BJ (cell line): ENCODE measurements at places on chromosomes 2 and 18.

GRCh38 chr18:47507651-47508050 is 256.2 kb upstream of the SKOR2 start:
- no peak for DNase-seq

DNA sequence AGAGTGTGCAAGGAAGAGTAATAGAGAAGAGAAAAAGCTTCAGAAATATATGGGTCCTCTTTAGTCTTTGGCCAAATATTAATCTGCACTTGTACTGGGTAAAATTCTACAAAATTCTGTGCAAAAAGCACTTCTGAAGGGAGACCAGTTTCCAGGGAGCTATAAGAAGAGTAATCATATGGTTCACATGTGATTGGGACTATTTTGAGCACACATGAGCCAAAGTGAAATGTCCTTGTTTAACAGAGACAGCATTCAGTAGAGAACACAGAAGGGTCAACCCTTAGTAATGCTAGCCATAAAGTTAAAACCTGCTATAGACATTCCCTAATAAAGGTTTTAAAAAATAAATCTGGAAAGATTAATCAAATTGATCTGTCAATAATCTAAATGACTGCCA is 49.3 kb upstream of the ACVR1C start:
- no peak for DNase-seq

DNA sequence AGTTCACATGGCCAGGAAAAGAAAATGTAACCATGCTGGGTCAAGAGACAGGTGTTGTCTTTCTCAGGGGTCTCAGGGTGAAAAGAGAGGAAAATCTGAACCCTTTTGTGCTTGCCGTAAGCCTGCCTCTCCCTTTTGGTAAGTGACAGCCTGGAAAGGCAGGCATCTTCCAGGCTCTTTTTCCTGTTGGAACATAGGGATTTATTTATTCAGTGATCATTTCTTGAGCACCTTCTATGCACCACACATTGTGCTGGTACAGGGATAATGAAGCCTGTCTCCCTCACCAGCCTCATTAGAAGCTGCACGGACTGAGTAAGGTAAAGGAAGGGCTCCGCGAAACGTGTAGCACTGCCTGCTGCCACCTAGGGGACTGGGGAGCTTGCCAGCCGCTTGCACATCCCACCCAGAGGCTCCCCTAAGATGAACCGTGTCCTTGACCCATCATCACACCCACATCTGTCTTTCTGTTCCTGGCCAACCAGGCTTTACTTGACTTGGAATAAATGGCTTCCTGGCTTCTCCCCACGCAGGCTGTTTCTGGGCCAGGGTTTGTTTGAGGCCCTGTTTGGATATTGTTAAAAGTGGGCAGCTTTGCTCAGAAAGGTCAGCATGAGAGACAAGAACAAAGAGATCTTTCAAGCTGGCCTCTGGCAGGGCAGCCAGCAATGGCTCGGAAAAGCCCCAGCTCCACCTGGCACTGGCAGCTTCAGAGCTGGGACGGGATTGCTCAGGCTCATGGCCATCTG is 73.3 kb upstream of the MCFD2 start:
- no peak for DNase-seq

DNA sequence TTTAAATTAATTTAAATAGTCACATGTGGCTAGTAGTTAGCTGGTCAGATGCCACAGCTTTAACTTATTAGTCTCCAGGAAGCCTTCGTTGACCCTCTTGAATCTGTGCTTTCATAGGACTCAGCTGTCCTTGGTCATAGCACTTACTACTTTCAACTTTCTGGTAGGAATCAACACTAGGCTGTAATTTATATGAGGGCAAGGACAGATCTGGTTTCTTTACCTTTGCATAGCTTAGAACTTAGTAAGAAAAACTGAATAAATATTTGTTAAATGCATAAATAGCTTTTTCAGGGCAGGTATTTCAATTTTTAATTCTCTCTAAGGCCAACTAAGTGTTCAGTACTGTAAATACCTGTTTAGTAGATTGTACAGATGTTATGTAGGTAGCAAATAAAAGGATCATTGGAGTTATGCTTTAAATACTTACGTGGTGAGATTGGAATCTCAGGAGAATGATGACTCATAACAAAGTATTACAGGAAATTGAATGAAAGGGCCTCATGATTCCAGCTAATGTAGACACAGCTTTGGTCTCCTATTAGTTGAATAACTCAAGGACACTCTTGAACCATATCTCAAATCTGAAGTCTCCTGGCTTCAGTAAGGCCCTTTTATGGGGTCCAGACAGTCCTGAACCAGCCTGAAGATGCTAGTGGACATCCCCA is 2.6 kb downstream of the CLIP4 start:
- DNase-seq = no peak

- peak; percentile 94 for DNase-seq
Observed at GRCh38 chr2:71889759-71890684, 257.6 kb downstream of the CYP26B1 start.

DNA sequence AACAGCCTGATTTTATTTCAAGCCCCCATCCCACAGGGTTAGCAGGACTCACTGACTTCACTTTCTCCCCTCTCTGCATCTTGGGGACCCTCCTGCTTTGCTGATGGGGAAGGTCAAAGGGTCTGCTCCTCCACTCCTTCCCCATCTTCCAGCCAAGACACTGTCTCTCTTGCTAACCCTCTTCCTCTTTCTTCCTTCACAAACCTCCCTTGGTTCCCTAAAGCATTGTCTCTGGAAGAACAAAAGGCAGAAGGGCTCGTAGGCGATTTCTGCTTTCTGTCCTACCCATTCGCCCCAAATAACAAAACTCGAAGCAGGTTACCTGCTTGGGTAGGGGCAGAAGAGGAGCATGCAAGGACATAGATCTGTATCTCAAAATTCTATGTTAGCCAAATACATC is 5.5 kb upstream of the SLC4A3 start:
- DNase-seq = no peak

GRCh38 chr18:56709463-56709862 is 58.3 kb downstream of the WDR7 start:
- peak; percentile 44 for DNase-seq

DNA sequence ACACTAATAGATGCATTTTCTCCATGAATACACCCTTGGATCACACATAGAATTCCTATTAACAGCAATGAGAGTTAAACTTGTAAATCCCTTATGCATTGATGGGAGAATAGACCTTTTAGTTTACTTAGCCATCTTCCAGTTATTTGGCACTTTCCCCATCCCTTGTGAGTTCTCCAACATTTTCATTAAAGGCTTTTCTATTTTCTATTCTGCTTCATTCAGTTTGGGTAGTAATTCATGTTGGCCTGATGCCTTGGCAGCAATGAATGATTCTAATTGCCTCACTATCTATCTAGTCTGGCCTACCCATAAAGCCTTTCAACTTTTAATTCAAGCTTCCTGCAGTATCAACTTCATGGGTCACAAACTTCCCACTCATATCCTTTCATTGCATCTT is 32.3 kb downstream of the TBR1 start:
- DNase-seq = no peak

GRCh38 chr2:237448171-237448570 is 34.2 kb upstream of the COL6A3 start:
- DNase-seq = no peak

GRCh38 chr2:174145827-174146226 is 102.5 kb downstream of the OLA1 start:
- DNase-seq = no peak

DNA sequence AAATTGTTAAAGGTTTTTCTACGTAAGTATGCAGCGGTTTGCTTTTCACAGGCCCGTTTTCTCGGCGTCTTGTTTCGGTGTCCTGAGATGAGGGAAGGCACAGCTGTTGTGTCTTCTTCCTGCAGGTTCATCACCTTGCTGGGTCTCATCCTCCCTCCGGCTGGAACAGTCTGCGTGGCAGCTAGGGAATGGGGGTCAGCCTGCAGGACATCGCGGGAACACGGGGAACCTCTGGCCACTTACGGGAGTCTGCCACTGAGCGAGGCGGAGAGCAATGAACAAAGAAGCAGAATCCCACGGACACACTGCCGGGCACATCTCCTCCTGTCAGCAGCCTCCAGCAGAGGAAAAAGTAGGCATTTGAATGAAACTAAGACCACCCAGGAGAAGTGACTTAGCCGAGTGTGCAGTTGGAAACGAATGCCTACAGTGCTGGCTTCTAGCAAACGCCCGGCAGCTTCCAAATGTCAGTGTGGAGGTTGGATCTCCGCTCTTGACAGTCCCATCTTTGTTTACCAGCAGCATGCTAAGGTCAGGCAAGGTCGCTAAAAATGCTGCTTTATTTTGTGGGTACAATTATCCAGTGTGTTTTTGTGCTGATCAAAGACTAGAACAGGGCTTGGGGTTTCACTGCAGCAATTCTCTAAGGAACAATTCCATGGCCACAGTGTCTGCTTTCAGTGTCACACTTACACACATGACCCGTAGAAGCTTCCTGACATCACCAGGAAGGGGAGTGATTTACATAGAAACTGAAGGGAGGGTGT is 109.8 kb upstream of the SEC11C start:
- no peak for DNase-seq

DNA sequence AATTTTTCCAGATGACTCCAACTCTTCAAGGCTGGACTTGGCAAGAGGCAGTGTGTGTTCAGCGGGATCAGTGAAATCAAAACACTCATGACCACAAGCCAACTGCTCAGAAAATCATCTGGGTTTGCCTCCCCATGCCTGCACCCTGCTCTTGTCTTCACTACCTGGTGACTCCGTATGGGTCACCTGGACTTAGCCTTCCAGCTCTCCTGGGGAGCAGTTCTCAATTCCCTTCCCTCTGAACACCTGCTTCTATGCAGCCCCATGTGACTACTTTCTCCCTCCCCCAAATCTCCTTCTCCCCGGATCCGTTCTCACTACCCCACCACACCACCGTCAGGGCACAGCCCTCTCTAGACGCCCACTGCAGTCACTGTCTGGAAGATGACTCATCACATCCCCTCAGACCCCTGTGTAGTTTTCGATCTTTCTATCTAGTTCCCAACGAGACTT is 130.2 kb upstream of the ID2 start:
- no peak for DNase-seq

DNA sequence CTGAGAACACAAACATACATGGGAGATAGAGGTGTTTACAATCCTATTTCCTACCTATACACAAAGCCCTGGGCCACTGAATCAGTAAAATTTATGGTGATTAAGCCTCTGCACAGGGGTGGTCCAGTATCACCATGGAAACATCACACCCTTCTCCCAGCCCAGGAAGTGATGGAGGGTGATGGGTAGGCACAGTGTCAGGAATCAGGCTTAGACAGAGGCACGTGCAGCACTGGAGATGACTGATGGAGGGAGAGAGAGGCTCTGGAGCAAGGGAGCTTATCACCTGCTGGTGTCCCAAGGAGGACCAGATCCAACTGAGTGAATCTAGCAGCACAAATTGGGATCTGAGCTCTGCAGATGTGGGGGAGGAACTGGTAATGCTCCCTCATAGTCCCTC is 117.2 kb downstream of the RPIA start:
- DNase-seq = no peak

DNA sequence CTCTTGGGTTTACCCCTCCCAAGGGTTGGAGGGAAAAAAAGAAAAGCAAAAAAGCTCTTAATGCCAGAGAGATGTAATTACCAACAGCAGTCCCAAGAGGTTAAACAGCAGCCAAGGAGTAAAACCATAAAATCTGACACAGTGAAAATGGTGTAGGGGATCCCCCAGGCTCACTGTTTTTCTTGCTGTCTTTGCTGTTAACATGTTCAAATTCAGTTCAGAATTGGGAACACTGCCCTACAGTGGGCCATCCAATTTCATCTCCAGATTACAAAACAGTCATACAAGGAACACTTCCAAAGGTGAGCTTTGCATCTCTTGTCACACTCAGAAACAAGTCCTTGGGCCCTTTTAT is 54.5 kb downstream of the PLEKHM3 start:
- DNase-seq = no peak

GRCh38 chr2:178204977-178205376 is 10.7 kb downstream of the OSBPL6 start:
- no peak for DNase-seq

GRCh38 chr2:64453770-64454385 is at the start of gene LGALSL:
TSS of gene LGALSL (plus strand) at chr2:64454162. CDS start at chr2:64454546, 384 bp downstream.
- DNase-seq = no peak

DNA sequence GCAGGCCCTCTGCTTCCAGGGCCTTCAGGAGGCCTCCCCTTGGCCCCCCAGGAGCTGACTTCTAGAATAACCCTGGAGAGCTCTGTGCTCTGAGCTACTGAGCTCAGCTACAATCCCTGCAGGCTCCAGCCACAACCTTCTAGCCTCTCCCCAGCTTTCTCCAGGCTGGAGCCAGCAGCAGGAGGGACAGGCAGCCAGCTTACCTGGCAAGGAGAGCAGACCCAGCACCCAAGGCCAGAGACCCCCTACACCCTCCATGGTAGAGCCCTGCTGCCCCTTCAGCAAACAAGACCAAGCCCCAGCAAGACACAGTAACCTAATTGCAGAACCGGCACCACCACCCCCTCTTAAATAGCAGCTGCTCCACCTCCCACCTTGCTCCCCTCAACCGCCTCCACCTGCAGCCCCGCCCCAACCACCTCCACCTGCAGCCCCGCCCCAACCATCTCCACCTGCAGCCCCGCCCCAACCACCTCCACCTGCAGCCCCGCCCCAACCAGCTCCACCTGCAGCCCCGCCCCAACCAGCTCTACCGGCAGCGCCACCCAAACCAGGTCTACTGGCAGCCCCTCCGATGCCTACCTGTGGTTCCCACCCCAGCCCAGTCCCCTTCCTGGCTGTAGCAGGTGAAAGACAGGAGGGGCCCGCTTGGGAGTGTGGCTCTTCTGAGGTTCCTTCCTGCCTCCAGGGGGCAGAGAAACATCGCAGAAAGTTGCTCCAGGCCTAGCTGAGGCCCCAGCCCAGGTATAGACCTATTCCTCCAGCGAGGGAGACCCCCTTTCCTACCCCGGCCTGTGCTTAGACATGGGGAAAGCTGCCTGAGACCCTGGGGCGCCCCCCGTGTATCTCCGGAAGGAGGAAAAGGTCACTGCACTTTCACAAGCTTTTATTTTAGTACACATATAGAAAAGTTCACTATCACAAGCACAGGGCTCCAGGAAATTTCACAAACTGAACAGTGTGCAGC is at the start of gene ASTL:
ASTL (minus strand) TSS at position 324 of the 967 bp plus-strand sequence; CDS start at position 258, 66 bp downstream.
- DNase-seq = no peak

DNA sequence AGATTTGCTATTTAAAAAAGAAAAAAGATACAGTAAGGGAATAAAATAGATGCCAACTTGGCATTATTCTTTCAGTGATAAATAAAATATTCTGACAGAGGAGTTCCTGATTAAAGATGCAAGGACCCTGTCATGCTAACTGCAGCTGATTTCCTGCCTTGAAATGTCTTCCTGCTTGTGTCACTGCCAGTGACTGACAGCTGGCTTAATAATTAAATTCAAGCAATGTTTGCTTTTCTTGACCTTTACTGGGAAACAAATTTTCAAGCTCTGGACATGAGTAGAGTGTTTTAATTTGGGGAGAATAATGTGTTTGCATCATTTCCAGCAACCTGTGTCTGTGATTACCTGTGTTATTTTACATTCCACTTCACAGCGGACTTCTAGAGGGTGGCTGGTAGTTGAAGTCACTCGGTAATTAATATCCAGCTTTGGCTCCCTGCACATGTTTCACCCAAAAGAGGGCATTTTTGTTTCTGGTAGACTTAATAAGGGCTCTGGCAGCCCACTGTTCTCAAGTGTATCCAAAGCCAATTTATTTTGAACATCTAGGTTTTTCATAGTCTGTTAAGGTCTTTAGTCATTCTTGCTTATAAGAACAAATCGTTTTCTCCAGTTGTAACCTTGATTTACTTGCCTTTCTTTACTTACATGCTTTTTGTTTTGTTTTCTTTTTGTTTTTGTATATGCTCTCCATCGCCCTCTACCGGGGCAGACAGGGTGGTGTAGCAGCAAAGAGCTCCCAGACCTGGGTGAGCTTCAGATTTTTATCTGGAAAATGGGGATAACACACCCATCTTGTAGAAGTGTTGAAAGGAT is 48.5 kb upstream of the PROKR1 start:
- DNase-seq = peak; percentile 2
